Adipocyte (in vitro differentiated cells): ENCODE measurements at places on chromosomes 1 and 21.

DNA sequence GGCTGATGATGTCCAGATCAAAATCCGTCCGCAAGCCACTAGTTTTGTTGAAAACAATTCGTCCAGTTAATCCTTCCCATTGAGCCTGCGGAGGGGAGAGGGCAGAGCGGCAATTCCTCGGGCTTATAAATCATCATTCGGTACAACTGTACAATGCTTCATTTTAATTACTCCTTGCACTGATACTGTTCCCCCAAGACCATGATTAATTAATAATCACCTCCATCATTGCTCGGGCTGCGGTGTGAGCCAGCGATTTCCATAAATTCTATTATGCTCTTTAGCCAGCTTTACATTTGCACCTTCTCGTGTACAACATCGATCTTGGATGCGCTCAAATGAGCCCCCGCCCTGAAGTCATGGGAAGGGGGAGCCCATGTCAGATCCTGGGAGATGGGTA lies 180.7 kb downstream of the GRIK3 start:
- no peak for DNase-seq

DNA sequence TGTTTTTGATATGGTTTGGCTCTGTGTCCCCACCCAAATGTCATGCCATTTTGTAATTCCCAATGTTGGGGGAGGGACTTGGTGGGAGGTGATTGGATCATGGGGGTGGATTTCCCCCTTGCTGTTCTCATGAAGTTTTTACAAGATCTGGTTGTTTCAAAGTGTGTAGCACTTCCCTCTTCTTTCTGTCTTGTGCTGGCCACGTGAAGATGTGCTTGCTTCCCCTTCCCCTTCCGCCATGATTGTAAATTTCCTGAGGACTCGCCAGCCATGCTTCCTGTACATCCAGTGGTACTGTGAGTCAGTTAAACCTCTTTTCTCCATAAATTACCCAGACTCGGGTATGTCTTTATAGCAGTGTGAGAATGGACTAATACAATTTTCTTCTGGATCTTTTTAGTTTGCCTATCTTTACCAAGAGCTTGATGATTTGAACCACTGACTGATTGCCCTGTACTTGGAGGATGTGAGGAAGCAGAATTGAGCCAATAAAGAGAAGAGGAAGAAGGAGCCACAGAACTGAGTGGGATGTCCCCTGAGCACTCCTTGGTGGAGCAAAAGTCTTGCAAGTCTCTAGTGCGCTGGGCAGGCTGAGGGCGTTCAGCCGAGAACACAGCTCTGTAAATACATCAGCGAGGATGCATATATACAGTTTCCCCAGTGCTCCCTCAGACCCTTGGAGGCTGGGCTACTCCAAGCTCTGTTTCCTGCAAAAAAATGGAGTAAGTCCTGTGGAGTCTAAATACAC lies 102.6 kb downstream of the CYYR1 start:
- DNase-seq, result no peak

GRCh38 chr1:29962336-29962735 lies 726.0 kb downstream of the PTPRU start:
- no peak for DNase-seq

DNA sequence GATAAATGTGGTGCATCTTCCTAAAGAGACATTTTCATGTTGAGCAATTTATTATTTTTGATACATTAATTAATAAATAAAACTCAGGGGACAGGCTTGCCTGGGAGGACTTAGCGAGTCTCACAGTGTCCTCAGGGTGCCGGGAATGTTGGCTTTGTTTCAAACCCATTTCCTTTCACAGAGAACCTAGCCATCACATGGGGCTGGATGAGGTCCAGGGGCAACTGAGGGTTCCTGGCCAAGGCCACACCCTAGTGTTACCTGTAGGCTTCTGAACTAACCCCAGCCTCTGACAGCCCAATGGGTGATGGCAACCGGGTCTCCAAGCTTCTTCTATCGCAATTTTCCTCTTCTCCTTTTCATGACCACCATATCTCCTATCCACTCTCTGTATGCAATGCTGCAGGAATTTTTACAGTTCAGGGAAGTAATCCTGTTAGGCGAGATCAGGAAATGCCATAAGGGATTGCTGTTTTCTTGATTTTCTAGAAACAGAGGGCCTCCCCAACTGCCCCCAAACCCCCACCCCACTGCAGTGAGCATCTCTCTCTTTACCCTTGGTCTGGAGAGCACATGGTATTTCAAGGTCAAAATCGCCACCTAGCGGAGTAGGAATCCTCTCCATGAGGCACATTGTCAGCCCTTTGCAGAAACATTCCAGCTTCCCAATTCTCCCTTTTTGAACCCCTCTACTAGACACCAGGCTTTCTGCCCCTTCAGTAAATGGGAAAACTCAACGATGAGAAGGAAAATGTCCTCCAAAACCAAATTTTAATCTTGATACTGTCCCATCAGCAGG lies 22.1 kb upstream of the SMYD3 start:
- DNase-seq, result no peak

- DNase-seq, result peak; percentile 16
Measured at GRCh38 chr1:71039661-71040262, 7.9 kb downstream of the PTGER3 start.

DNA sequence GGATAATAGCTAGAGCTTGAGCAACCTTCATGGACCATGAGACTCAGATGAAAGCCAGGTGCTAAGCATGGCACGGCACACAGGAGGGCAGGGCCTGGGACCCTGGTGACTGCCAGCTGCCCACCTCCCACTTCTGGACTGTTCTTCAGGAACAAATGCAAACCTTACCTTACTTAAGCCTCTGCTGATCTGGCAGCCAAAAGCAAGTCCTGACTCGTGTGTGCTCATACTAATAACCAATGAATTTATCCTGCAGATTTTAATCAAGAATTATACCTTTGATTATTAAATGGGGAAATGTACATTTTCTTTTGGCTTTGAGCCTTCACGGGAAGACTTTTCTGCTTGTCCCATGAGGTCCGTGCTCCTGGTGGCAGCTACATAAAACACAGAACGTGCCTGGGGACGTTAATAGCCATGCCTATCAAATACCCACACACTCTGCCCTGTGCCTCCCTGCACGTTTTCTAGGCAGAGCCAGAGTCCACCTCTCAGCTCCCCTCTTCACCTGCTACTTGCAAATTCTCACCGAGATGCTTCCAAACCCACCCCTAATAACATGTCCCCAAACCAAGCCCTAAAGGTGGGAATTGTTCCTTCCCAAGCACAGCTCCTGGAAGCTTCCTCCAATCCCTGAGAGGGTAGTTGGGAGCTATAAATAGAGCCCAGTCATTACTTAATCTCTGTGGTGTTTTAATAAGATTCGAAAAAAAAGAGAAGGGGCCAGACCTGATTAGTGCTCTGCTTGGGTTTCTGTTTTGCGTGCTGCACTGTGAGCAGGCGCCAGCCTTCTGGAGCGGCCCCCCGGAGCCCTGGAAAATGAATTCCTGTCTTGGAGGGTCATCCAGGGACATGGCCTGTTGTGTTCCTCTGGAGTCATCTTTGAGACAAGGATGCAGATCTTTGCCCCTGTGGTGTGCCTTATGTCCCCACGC lies 33.5 kb downstream of the SLC1A7 start:
- DNase-seq, result peak; percentile 18

- peak; percentile 74 for DNase-seq
Measured at GRCh38 chr1:171740987-171741871, 636 bp downstream of the VAMP4 start.

GRCh38 chr1:37482004-37482785 lies 7.8 kb downstream of the ZC3H12A start:
- no peak for DNase-seq

GRCh38 chr1:173149887-173150286 lies 57.2 kb downstream of the TNFSF4 start:
- peak; percentile 31 for DNase-seq

GRCh38 chr1:115165776-115166175 lies 76.5 kb upstream of the TSPAN2 start:
- no peak for DNase-seq

DNA sequence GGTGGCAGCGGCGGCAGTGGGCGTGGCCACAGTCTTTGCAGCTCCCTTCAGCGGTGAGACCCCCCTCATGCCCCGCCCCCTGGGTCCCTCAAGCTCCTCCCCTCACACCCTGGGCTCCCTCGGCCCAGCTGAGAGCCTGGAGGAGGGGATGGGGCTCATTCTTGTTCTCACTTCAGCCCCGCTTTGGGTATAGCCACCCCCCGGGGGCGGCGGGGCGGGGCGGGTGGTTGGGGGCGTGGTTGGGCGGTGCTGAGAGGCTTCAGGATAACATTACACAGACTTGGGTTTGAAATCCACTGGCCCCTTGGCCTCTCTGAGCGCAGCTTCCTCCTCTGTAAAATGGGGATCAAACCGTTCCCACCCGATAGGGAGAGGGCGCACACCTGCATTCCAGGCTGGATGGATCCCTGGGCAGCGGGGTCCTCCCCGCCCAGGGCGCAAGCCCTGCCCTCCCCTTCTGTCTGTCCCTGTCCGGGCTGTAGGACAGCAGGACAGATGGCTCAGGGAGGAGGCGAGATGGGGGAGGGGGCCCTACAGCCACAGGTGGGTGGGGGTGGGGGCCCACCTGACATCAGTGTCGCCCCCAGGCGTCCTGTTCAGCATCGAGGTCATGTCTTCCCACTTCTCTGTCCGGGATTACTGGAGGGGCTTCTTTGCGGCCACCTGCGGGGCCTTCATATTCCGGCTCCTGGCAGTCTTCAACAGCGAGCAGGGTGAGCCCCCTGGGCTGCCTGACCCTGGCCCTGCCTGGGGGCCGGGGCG lies 5.1 kb downstream of the CLCNKA start:
- peak; percentile 42 for DNase-seq

- no peak for DNase-seq
Measured at GRCh38 chr1:167357305-167357704, 136.6 kb downstream of the POU2F1 start.

DNA sequence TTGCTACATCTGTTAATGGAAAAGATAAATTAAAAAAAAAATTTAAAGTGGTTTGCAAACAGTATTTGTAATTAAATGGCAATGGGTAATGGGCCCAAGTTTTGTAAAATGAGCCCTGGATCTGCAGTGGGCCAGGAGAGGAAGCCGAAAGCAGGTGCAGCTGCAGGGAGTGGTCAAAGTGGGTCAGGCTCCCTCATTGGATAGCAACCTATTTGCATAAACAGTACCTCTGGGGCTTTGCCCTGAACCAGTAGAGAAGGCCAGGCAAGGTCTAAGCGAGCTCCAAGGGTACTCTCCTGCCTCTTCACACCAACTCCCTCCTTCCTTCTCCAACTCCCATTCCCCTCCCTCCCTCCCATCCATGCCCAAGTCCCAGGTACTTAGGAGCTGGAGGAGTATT lies 138.9 kb downstream of the HMGB4 start:
- no peak for DNase-seq

DNA sequence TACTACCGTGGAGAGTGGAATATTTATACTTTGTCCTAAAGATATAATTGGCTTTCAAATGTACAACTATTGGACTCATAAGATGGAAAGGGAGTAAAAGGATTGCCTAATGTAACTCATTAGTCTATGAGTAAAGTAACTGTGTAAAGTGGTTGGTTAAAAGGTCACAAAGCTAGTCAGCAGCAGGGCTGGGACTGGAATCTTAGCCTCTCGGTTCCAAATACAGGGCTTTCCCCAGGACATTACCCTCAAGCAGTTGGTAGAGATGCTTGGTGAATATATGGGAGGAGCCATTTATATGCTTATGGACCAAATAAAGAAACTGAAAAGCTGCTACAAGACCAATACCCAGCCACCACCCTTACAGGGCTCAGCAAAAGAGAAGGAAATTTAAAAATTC lies 283.7 kb downstream of the HLX start:
- DNase-seq, result no peak

DNA sequence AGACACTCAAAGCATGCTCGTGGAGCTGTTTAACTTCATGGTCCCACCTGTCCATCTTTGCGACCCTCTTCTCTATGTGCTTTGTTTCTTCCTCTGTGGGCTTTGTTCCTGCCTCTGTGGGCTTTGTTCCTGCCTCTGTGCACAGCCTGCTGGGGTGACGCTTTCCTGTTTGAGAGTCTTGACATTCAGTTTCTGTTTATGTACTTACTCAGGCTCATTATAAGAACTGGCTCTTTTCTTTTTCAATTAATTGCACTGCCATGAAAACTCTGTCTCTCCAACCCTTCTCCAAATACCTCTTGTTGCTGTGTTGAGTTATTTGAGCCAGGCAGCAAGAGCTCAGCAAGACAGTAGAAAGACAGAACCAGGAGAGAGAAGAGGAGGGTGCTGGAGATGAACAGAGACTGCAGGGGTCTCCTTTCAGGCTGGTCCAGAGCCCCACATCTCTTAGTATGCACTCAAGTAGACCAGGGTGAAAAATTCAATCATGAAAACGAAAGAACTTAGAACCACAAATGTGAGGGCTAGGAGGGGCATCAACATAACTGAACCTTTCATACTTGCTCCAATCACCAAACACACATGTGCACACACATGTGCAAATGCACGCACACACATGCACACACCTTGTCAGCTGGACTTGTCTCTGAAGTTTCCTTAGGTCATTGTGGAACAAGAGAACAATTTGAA lies 88.3 kb upstream of the SGIP1 start:
- no peak for DNase-seq

DNA sequence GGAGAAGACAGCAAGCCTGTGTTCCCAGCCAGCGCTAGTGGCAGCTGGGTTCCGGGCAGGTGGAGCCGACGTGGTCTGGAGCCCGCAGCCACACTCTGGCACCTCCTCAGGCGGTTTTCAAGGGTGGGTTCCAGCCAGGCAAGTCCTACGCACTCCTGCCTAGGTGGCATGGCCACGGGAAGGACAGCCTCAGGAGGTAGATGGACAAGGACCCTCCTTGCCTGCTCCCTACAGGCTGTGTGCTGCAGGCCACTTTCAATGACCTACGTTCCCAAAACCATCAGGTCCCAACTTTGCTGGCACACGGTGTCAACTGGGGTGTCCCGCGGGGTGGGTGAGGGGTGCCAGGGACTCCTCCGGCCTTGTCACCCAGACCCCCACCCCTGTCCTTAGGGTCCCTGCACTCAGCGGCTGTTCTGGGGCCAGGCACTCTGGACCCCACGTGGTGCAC lies 6.7 kb upstream of the PTGER3 start:
- no peak for DNase-seq

DNA sequence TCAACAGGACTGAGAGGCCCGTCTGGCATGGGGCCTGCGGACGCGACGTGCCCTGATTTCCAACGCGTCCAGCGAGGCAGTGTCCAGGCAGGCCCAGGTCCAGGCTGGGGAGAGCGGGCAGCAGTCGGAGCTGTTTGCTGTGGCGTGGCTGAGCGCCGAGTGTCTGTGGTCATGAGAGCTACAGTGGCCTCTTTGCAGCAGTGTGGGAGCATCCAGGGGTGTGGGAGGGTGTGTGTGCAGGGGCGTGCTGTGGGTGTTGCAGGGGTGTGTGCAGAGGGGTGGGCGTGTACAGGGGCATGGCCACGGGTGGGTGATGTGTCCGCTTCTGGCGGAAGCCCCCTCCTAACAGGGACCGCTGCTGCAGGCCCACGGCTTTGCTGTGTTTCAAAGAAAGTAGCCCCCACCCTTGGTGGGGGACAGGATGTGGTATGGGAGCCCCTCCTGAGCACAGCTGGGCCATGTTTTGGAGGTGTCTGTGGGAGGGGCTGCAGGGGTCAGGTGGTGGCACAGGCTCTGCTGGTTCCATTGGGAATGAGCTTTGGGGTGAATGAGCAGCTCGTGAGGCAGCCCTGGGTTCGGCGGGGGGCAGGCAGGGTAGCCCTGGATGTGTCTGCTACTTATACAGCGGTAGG lies 17.7 kb downstream of the PLCH2 start:
- DNase-seq, result no peak
